Esophagus muscularis mucosa (tissue), 4 donors: ENCODE measurements at places on chromosomes 7 and 10. TPM values are rescaled to one million over a fixed set of nuclear protein-coding genes. Genes with fewer than 3 reads are reported as not detected.
A peak's percentile ranks its signal among the peaks of the same experiment; 100 is the strongest.

DNA sequence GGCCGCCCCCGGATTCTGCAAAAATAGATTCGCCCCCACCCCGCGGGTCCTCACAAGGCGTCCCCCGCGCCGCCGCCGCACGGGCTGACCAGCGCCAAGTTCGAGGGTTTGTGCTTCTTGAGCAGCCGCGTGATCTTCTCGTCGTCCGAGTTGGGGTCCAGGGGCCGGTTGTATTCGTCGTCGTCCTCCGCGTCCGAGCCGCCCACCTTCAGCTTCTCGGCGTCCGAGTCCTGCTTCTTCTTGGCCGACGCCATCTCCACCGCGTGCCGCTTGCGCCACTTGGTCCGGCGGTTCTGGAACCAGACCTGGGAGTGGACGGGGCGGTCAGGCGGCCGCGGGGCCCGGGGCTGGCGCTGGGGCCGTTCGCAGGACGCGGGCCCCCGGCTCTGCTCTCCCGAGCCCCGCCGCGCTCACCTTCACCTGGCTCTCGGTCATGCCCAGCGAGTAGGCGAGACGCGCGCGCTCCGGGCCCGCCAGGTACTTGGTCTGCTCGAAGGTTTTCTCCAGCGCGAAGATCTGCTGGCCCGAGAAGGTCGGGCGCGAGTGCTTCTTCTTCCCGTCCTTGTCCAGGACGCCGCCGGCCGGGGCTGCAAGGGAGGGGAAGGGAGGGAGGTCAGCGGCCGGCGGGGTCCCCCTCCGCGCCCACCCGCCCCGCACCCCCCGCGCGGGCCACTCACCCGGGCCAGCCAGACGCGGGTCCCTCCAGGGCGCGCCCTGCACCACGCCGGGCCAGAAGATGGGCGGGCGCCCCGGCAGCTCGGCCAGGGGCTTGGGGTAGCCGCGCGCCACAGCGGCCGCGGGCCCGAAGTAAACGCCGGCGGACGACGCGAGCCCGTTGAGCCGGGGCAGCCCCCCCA lies 853 bp downstream of the NKX6-2 start:
- no peak for DNase-seq

- DNase-seq = no peak
Measured at GRCh38 chr7:13117103-13117502, 429.7 kb downstream of the ARL4A start.

DNA sequence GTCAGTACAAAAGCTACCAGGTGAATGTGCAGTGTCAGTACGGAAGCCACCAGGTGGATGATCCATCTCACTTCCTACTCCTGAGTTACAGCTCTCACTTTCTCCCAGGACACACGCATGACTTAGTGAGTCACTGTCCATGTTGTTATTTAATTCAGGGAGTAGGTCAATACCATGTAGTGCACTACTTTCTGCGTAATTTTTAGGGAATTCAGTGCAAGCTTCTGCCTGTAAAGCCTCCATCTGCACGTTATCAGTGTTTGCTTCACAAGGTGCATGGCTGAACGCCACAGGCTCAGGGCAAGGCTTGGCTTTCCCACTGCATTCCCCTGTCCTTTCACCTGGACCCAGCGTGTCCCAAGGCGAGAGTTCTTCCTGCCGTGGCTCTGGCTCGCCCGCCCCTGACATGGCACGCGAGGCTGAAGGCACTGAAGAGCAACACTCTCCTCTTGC lies 59.5 kb downstream of the LARP4B start:
- no peak for DNase-seq

Gene STOX1
- 13.6 TPM for total RNA-seq

Gene CALN1
- not detected for total RNA-seq

DNA sequence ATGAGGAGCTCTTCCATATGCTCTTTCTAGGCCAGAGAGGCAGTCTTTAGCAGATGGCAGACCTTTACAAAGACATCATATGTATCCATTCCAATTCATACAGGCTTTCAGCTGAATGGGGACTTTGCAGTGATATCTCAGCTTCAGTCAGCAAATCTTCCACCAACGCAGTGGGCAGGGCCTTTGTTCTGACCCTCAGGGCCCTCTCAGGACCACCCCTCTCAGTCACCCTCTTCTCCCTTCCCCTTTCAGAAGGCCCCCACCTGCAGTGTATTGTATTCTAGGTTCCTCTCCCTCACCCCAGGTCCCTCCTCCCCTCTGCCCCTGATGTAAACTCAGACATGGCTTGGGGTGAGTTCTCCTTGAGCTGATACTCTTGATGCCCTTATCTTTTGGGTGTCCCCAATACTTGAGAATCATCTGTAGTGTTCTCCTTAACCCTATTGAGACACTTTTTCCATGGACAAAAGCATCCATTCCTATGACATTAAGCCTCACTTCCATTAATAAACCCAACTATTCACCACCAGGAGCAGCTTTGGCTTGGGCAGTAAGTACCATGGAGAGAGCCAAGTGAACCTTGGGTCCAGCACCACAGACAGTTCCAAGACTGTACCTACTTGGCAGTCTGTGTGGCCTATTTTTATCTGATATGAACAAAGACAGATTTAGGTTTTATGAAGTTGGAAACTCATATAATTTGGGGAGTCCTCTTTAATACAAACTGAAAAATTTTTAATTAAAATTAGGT lies 62.7 kb downstream of the ADCYAP1R1 start:
- DNase-seq = peak; percentile 72

- DNase-seq = no peak
Measured at GRCh38 chr7:111138193-111138569, 47.3 kb downstream of the LRRN3 start.

GRCh38 chr7:137933270-137934017 lies 68.4 kb downstream of the CREB3L2 start:
- no peak for DNase-seq
